Posterior cingulate gyrus (tissue), 11 donors: ENCODE measurements at places on chromosomes 4 and X.

GRCh38 chr4:165378745-165379677 is at the start of gene CPE:
Gene CPE (plus strand): TSS chr4:165379008. CDS start chr4:165379222, 214 bp downstream.
- DNase-seq = peak; percentile 90

GRCh38 chr4:12679217-12679616 is 804.9 kb downstream of the RAB28 start:
- DNase-seq = no peak

- no peak for DNase-seq
Measured at GRCh38 chrX:115595049-115595448, 34.1 kb downstream of the PLS3 start.

DNA sequence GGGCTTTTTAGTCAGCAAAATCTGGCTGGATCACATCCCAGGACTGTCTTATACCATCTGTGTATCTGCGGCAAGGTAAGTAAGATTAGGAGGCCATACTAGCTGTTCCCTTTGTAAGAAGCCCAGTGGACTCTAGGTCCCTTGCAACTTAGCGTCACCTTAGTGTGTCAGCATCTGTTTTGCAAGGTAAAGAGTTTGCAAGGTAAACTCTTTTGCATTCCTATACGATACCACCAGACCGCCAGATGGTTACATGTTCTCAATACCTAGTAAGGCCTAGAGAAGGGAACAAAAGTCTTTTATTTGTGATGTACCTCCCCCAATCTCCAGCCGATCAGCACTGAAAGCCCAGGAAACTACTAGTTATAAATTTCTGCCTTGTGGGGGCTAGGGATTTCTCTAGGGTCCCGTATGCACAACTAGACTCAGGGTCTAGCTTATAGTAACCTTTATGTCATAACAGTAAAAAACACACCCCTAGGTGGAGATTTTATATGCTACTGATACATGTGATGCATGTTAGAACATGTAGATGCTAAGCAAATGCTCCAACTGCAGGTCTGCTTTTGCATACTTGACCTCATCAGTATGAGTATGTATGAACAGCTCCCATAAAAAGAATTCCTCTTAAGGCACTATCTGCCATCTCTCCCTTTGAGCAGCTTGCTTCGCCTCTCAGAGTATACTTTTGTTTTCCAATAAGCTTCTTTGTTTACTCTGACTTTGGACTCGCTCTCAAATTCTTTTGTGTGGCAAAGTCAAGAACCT is 78.4 kb downstream of the KCNIP4 start:
- DNase-seq = no peak

DNA sequence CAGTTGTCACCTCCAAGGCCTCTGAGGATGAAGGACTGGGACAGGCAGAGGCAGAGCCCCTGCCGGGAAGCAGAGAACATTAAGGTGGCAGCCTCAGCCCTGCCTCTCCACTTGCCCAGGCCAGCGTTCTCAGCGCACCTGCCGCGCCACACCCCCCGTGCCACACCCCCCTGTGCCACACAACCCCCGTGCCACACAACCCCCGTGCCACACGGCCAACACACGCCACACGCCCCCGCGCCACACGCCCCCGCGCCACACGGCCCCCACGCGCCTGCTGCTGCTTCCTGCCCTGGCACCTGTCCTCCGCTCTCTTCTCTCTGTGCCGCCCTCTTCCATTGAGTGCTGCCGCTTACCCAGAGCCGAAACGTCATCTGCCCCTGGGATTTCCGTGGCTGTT is 58.0 kb upstream of the ZFP42 start:
- no peak for DNase-seq
